ENCODE measurements at places on chromosomes 2 and 18. TPM values are rescaled to one million over a fixed set of nuclear protein-coding genes. Genes with fewer than 3 reads are reported as not detected.

Gene IL1R1
- 29.6 TPM for polyA plus RNA-seq

Gene TRIM54
- 3.9 TPM for polyA plus RNA-seq

Gene NEU2
- not detected for polyA plus RNA-seq

Gene DUSP11
- polyA plus RNA-seq = 32.3 TPM

Gene MLPH
- 2.6 TPM for polyA plus RNA-seq

Gene SLC20A1
- 40.9 TPM for polyA plus RNA-seq

Gene CNGA3
- polyA plus RNA-seq = not detected

DNA sequence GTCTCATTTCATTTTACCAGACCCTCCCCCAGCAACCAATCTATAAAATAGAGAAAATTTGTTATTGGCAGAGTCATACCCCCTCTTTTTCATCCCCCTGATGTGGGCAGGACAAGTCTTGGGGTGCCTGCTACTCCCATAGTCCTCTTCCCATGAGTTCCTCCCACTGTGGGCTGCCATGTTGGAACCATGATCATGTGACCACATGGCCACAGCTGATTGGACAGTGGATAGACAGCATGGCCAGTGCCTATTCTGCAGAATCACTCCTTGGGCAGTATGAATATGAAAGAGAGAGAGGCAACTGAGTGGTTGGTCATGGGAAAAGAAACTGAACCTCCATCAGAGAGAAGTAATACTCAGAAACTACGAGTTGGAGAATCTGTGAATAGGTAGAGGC lies 84.9 kb downstream of the PDCL3 start:
- DNase-seq = no peak

DNA sequence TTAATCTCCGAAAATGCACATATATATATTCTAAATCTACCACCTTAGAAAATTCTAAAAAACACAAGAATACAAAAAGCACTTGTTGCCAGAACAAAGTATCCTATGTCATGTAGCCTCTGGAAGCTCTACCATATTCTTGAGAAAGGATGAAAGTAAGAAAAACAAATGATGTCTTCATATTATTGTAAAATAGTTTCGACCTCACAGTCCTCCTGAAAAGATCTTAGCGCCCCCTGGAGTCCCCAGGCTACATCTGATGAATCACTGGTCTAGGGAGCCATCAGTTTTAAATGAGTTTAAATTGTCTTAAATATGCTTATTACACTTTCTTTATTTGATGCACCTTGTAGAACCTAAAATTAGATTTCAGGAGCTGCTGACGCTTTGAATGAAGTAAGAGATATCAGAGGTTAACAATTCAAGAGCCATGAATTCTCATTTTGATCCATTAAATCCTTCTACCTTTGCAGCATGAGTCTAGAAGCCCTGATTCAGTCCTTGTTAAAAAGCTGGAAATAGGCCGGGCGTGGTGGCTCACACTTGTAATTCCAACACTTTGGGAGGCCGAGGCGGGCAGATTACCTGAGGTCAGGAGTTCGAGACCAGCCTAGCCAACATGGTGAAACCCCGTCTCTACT lies 138.8 kb downstream of the MCFD2 start:
- no peak for DNase-seq

DNA sequence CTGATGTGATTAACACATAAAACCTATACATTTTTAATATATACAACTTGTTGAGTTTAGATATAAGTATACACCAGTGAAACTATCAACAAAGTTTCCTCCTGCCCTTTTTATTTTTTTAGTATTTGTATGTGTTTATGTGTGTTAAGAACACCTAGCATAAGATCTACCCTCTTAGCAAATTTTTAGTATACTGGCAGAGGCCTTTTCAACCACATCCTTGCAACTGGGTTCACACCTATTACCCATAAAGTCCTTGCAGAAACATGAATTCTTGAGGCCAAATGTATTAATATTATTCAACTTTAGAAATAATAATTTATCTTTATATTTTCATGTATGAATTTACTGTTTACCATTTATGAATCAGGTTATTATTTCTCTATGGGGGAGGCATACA lies 119.7 kb upstream of the CRIM1 start:
- no peak for DNase-seq

DNA sequence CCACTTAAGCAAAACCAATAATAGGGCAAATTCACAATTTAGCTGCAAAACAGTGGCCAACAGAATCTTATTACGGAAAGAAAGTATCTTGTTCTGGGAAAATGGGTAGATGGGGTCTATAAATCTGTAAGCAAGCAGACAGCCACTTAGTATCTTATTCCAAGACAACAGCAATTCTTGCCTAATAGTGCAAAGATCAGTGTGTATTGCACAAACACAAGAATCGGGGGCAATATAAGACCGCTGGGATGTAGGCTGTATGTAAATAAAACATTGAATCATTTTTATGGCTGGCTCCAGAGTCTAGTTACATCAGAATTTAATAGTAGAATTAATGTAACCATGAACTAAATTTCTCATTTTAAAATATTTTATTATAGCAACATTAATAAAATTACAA lies 85.6 kb downstream of the FBXO15 start:
- DNase-seq = no peak

GRCh38 chr2:112881217-112881985 lies 29.6 kb upstream of the IL37 start:
- DNase-seq = no peak

GRCh38 chr2:240362826-240363745 lies 72.4 kb upstream of the GPC1 start:
- no peak for DNase-seq

DNA sequence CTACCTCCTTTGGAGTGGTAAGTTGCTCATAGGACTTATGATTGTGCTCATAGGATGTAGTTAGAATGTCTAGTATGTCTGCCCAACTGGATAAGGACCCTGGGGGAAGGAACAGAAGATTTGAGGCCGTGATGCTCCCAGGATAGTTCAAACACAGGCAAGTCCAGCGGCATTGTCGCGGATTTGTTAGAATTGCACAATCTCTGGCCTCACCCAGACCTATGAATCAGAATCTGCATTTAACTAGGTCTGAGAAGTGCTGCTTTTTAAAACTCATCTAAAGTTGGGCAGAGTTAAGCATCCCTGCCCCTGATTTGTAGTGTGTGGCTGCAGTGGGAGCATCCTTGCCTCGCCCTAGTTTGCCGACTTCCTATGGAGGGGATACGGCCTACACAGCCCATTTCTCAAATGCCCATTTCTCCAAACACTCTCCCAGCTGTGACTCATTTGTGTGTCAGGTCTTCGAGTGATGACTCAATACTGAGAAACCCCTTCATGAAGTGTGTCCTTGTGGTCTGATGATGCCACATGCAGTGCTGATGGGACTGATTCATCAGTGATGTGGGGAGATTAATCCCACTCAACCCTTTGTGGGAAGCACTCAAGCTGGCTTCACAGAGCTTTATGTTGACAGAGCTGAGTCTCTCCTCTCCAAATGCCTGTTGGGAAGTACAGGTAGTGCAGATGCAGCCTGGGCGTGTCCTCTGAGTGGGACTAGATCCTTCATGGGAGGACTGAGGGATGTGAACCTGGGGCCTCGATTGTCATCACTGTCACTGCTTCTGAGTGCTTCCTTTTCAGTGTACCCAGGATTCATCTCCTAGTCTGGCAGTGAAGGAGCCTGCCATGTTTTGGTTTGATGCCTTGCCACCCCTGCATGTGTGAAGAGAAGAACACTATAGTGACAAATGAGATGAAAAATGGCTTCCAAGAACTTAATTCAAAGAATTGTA lies 18.7 kb downstream of the SMIM21 start:
- no peak for DNase-seq

GRCh38 chr2:37283207-37283606 lies 41.4 kb downstream of the PRKD3 start:
- no peak for DNase-seq

DNA sequence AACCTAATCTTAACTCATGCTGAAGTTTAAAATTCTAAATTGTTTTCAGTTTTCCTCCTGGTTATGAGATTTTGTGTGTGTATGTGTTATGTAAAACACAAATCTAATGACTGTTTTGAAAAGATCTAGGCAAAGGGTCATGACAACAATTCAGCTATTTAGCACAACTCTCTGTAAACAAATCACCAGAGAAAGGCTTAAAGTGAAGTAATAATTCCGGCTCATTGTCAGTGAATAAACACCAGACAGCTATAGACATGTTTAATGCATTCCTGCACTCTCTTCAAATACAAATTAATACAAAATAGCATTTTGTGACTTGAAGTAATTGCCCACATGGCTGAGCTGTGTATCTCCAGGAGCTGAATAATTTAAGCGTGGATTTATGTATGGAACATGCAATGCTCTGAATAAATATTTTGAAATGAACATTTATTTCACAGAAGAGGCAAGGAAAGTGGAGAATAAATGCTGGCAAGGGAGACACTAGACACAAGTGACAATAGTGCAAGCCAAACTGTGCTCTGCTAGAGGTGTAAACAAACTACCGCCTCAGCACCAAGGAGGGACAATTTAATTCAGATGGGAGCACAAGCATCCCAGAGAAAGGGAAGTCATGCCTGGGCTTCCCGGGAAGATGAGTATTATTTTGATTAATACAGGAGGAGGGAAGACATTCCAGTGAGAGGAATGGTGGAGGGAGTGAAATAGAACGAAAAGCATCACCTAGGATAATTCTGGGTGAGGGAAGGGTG lies 133.6 kb upstream of the XPO1 start:
- DNase-seq = no peak

DNA sequence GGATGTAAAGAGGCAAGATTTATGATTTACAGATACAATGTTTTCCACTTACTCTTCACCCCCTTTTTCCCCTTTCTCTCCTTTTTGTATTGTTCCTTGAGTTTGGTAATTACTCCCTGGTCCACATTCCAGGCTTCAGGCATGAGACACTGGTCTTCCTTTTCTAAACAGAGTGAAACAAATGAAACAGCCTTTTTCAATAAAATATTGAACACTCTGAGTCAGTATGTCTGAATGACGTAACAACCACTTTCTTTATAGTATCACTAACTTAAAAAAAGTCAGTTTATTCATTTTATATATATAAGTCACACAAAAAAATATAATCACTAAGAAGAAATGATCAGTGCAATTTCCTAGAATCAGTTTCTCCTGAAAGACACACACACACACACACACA lies 79.7 kb downstream of the STRN start:
- DNase-seq = no peak

DNA sequence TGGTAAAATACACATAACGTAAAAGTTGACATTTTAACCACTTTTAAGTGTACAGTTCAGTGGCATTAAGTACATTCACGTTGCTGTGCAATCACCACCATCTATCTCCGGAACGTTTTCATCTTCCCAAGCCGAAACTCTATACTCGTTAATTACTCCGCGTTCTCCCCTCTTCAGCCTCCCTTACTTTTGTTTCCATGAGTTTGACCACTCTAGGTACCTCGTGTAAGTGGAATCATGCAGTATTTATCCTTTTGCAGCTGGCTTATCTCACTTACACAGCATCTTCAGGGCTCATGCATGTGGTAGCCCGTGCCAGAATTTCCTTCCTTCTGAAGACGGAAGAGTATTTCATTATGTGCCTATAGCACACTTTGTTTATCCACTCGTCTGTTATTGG lies 225.2 kb downstream of the SLC4A3 start:
- DNase-seq = no peak

GRCh38 chr18:46574000-46574742 lies 82.8 kb downstream of the LOXHD1 start:
- no peak for DNase-seq

DNA sequence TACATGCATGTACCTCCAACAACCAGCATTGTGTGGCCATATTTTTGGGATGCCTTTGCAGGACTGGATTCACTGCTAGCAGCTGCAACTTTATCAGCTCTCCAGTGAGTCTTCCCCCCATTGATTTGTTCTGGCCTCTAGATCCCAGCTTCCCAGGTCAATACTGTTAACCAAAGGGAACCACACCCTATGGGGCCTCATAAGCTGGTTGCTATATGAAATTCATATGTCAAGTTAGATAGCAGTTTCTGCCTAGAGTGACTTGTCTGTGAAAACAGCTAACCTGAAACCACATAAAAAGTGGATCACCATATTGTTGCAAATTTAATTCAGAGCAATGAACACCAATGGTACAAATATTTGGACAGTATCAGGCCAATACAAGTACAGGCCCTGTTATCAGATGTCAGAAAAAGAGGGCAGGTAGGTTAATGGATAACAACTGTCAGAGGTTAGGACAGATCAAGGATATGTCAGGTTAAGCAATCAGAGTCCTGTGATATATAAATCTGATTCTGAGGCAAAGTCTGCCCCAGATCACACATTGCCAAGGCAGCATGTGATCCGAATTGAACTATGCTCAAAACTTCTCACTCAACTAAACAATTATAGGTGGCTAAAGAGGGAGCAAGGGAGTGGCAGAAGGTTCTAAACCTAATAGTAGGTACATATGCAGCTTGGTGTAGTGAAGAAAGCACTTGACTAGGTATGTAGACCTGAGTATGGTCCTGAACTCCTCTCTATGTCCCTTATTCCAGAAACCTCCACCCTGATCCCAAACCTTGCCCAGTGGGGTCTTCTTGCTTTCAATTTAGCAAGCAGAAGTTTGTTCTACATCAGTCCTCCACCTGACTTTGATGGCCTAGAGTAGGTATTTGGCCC lies 310.2 kb upstream of the STON1 start:
- DNase-seq = no peak

- DNase-seq = no peak
Measured at GRCh38 chr2:62527478-62528210, 21.6 kb upstream of the TMEM17 start.

DNA sequence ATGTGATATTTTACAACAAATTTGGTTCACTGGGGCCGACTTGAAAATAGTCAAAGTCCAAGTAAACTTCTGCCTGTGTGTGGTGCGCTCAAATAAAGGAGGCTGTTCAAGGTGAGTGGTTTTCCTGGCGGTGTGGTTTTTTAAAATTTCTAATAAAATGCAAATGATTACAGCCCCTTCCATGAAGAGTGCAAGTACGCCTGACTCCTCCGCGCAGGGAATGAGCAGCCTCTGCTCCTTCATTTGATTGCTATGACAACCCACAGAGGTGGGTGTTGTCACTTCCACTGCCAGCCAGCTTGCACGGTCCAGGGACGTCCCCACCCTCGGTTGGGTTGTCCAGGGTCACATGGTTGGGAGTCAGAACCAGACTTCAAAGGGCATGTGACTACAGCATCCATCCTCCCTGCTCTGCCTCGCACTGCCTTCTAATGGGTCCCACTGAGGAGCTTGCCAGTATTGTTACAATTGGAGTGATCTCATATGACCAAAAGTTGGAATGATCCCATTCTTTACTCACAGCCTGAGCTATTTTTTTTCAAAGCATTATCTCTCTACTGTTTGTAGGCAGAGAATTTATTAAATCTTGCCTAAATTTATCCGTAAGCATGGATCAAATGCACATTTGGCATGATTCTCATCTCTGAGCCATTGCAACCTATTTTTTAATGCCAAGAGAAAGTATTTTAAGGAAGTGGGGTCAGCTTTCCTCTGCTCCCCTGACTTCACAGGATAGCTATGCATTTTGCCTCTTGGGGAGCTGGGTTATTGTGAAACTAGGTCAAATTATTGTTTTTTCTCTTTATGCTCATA lies 121.3 kb downstream of the AGAP1 start:
- no peak for DNase-seq

- no peak for DNase-seq
Measured at GRCh38 chr2:85619617-85620016, 3.6 kb downstream of the USP39 start.

- DNase-seq = no peak
Measured at GRCh38 chr2:42385225-42385624, 24.2 kb upstream of the COX7A2L start.

- no peak for DNase-seq
Measured at GRCh38 chr2:1584051-1584531, 160.2 kb downstream of the PXDN start.

- no peak for DNase-seq
Measured at GRCh38 chr2:239018271-239019182, 170.6 kb downstream of the TWIST2 start.
